ENCODE measurements at places on chromosomes 3 and 15.

- DNase-seq: no peak
Measured at GRCh38 chr15:76099388-76099787, 39.6 kb downstream of the TMEM266 start.

DNA sequence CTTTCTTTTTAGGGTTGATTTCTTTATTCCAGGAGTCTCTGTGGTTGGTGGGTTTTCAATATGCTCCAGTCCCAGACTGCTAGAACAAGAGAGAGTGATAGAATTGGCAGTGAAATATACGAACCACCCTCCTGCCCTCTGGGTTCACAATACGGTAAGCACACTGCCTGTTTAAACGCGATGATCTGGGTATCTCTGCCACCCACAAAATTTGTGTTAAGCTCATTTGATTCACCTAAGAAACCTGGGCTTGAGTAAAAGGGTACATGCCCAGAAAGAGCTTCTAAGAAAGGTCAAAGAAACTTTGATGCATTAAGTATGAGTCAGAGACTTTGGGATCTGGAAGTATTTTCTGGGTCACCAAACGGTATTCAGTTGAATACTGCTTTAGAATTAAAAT lies 29.8 kb downstream of the OXNAD1 start:
- no peak for DNase-seq

- no peak for DNase-seq
Measured at GRCh38 chr15:32936283-32936918, 218.6 kb downstream of the GREM1 start.

- DNase-seq: no peak
Measured at GRCh38 chr15:74608786-74609185, 6.8 kb upstream of the CLK3 start.

DNA sequence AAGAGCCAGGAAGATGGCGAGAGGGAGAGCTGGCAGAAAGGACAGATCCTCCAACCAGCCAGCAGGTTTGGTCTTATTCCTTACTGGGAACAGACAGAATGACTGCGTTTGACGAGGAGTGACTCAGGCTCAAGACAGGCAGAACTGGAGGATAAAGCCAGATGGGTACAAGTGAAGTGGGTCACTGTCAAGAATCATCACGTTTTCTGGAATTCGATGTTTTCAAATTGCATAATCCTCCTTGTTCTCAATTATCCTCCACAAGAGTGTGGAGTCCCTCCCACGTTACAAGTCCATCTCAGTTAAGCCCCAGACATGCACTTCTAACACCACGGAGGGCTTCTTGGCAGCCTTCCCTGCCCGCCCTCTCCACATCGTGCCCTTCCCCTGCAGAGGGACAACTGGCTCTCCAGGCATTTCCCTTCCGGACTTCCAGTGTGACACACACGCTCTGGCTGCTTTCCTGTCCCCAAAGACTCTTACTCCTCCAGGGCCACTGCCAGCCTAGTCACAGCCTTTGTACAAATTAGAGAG lies 183.1 kb downstream of the CHST2 start:
- DNase-seq: no peak

DNA sequence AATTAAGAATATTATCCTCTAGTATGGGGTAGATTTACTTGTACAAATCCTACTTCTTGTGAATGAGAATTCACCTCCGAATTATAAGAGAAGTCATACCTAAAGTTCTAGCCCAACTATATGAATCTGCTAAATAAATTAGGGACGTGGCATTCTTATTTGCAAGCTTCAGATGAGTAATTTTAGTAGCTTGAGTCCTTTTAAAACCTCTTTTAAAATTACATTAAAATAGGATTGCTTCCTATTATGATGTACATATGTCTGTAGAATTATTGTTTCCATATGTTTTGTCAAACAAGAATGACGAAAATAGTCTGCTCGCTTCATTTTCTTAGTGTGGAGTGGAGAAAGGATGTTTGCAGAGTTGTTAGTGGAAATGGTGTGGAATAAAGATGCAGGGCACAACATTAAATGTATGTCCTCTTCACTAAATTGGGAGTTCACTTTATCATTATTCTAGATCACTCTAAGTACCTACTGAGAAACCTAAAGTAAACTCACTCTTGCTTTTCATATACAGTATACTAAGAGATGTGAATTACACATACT lies 59.4 kb downstream of the CMSS1 start:
- DNase-seq: no peak

DNA sequence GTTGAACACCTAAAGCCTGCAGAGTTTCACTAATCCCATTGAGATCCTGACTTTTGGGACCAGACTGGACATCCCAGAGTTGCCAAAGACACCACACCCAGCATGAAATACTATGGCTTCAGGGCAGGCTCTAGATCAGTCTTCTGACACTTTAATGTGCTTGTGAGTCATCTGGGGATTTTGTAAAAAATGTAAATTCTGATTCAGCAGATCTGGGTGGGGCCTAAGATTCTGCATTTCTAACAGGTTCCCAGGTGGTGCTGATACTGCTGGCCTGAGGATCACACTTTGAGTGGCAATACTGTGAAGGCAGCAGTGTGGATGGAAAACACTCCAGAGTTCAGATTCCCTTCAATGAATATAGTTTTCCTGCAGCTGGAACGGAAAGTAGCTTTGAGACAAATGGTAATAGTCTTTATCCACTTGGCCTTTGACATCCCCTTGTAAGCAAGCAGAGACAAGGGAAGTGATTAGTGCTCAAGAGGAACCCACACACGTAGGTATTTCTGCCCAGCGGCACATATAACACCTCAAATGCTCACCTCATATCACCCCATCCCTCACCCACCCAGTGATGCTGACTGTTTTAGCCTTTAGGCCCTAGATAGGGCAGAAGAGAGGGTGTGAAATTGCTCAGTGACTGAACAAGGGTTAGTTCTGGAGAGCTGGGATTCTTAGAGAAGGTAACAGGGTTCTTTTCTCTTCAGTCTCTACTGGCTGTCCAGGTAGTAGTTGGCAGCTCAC lies 51.5 kb upstream of the GSK3B start:
- no peak for DNase-seq

DNA sequence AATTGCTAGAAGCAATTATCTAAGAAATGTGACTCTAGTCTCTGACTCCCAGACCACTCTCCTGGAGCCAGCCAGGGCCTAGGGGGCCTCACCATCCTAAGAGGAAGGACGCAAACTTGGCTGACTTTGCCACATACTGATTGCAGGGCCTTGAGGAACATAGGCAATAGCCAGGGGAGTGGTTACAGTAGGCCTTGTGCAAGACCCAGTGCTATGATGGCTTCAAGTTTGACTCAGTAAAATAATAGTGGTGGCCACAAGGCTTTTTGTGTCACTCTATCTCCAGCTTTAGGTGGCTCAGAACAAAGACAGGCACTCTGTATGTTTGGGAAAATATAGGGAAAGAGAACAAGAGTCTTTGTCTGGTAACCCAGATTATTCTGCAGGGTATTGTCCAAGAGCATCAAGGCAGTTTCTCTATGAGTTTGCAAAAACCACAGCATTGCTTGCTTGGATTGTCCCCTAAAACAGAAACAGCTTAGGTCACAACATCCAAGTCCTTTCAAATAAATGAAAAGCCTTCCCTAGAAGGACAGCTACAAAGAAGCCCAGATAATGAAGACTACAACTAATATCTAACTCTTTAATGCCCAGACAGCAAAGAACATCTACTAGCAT lies 631.5 kb downstream of the PYDC2 start:
- no peak for DNase-seq

All from T-helper 9 cell (primary cell).